ENCODE measurements at places on chromosomes 7 and 10.

GRCh38 chr10:121440461-121440860, 157.8 kb downstream of the FGFR2 start:
- no peak for DNase-seq

DNA sequence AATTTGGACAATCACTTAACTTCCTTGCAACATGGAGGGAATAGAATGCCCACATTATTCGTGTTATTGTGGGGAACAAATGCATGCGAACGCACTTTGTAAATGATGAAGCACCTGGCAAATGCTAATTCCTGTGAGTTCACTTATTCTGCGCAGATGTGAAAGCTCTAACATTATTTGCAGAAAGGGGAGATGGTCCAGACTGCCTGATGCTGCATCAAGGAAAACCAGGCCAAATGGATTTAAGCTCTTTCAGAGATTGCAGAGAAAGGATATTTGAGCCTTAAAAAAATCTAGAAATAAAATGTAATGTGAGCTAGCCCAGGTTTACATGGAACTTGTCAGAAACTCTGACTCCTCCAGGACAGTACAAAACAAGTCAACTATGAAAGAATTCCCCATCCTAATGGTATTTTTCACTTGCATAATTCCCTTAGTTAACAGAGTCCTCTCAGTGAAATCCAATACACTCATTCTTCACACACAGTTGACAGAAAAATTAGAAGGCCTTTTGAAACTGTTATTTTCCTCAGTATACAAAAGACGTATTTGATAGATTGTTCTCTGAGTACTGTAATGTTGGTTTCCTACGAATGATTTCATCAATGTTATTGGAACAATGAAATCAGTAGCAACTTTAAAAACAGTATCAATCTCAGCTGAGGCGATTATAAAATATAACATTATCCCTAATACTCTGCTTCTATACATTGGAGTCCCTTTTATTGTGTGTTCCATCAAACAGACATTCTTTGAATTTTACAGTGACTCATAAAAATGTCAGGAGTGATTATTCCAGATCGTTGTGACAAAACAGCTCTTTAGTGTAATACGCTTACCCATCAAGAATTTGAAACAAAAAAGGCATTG, 136.3 kb upstream of the ANK3 start:
- DNase-seq = peak; percentile 86

- DNase-seq = no peak
Observed at GRCh38 chr7:1697499-1698125, 27.5 kb downstream of the ELFN1 start.

- DNase-seq = no peak
Observed at GRCh38 chr10:49253340-49253906, 45.5 kb upstream of the C10orf71 start.

- DNase-seq = no peak
Observed at GRCh38 chr7:142785841-142786250, 15.1 kb downstream of the PRSS2 start.

GRCh38 chr7:143901332-143901667, 676 bp downstream of the TCAF1 start:
- no peak for DNase-seq

DNA sequence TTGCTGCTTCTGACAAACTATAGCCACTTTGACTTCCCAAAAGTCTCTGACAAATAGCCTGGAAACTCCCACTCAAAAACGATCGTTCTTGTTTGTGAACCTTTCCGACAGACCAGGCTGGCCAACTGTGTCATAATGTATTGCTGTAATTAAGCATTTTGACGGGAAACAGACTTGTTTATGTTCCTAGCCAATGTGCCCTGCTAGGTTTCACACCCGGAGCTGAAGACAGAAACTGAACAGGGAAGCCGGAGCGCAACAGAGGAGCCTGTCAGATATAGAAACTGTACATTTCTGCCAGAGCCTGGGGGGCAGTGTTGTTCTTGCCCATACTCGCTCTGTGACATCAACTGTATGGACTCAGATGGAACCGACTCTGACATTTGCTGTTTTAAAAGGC, 55.3 kb upstream of the C7orf33 start:
- DNase-seq = no peak

GRCh38 chr10:92574548-92575261, 812 bp upstream of the IDE start:
- peak; percentile 39 for DNase-seq

DNA sequence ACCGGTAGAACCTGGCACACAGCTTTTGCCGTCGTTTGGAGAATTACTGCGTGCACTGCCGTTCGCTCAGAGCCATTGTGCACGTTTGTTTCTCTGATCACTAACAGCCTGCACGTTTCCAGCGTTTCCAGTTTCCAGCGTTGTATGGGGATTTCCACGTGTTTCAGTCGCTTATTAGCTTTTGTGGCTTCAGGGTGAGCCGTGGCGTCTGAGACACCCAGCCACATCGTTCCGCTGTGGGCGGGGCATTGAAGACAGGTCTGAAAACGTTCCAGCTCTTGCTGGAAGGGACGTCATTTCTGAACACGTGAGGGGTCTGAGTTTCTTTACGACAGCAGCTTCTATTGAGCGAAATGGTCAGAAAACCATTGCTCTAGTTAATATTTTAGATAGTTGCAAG, 164.8 kb downstream of the DNAJB6 start:
- DNase-seq = no peak

DNA sequence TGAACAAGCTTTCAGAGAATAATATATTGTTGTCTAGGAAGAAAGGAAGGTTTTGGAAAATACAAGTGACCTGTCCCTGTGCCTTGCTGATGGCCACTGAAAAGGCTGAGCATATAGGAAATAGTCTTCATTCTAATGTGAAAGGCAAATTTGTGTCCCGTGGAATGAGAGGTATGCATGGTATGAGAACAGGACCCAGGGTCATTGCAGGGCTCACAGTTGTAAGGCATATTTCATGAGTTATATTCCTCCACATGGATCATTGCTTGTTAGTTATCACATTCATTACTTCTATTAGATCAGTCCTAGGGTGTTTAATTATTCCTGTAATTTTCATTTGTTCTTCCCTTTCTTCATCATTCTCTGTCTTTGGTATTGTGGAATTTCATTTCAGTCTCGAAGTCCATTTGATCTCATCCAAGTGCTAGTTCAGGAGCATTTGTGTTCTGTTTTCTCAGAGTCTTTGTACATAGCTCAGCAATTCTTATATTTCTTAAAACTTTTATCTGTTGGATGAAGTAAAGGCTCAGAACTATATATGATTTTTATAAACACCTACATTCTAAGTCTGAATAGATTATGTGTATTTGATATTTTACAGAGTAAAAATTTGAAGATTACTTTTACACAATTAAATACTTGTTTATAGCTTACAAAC, 39.4 kb upstream of the ARHGAP21 start:
- peak; percentile 4 for DNase-seq

DNA sequence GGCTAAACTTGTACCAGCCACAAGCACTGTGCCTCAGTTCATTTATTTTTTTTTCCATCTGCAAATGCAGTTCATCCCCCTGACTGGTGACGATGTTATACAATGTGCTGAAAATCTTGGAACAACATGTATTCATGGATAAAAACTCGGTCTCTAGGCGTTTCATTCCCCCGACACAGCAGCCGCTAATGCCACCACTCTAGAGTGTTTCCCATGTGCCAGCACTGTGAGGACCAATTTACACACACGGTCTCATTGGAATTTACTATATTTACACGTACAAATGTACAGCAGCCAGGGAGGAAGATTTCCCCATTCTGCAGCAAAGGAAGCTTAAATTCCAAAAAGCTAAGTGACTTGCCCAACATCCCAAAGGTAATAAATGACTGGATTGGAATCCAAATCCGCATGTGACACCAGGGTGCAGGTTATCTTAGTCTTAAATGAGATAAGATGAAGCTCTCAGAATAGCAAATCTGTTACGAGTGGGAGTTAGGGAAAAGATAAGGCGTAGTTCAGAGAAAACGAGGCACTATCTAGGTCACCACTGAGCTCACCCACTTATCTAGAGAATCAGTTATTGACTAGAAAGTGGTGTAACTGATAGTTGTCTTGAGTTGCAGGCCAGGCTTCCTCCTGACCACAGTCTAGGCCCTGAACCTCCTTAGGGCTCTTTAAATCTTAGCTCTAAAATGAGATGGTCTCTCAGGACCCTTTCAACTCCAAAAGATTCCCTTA, 36.7 kb downstream of the FAM107B start:
- DNase-seq = no peak

- no peak for DNase-seq
Observed at GRCh38 chr10:124380256-124380995, 38.3 kb downstream of the OAT start.

DNA sequence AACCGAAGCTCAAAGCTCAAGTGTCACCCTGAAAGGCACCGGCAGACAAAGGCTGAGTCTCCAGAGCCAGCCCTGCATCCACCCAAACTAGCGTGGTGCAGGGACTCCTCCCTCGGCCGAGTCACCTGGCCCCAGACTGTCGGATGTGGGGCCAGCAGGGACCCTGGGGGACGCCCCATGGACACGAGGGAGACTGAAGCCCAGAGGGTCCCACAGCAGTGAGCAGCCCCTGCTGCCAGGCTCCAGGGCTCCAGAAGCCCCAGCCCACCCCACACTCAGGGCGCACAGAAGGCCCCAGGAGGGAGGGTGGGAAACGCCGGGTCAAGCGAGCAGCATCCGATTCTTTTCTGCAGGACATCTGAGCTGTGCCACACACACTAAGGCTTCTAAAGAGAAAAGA, 20.2 kb downstream of the GPR146 start:
- DNase-seq = no peak

DNA sequence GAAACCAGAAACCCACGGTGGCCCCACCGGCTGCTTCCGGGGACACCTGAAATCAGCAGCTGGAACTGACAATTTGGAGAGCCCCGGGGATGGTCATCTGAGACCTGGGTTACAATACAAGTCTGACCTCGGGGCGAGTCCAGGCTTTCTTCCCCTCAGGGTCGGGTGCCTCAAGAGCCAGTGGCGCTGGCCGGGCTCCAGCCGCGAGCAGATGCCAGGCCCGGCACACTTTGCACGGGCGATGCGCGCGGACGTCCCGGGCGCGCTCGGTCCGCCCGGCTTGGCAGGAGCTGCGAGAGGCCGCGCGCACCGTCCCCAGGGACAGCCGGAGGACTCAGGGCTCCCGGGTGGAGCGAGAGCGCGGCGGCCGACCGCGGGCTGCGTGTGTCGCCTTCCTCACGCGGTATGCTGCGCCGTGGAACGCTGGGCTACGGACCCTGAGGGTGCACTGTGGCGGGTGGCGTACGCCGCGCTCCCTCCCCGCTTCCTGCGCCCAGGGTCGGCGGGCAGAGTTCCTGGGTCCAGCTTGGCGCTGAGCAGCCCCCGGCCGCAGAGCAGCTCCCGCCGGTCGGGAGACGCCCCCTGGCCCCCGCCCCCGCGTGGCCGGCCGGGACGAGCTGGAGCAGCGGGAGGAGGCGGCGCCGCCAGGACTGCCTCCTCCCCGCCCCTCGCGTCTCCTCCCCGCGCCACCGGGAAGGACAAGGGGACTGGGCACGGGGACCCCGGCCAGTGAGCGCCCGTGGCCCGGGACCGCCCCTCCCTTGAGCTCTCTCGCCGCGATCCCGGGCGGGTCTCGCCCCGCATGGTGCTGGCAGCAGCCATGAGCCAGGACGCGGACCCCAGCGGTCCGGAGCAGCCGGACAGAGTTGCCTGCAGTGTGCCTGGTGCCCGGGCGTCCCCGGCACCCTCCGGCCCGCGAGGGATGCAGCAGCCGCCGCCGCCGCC, at the start of gene RBM20:
Gene RBM20 (plus strand): TSS at position 684 of the 945 bp plus-strand sequence. CDS start 119 bp downstream, at position 803.
- DNase-seq = peak; percentile 11

- no peak for DNase-seq
Observed at GRCh38 chr10:80279146-80279545, 10.3 kb downstream of the MAT1A start.

DNA sequence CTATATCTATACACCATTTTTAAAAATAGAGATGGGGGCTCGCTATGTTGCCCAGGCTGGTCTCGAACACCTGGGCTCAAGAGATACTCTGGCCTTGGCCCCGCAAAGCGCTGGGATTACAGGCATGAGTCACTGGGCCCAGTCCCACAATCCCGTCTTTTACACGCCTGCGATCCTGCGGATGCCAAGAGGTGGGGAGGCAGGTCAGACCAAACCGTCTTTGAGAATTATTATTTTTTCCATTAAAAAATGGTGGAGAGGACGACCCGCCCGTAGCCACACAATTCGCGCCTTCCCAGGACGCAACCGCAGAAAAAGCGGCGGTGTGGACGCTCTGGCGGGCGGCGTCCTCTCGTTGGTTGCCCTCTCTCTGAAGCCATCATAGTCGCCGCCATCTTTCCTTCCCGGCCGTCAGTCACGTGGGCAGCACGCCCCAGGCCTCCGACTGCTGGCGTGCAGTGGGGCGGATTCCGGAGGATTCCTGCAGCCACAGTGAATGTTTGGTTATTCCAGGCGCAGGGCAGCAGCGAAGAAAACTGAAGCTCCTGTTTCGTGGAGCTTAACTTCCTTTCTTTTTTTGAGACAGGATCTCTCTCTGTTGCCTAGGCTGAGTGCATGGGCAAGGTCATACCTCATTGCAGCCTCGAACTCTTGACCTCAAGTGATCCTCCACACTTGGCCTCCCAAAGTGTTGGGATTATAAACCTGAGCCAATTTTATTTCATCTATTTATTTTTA, 9.9 kb upstream of the EPHB4 start:
- no peak for DNase-seq

GRCh38 chr10:3668966-3669330, 116.1 kb downstream of the KLF6 start:
- no peak for DNase-seq

DNA sequence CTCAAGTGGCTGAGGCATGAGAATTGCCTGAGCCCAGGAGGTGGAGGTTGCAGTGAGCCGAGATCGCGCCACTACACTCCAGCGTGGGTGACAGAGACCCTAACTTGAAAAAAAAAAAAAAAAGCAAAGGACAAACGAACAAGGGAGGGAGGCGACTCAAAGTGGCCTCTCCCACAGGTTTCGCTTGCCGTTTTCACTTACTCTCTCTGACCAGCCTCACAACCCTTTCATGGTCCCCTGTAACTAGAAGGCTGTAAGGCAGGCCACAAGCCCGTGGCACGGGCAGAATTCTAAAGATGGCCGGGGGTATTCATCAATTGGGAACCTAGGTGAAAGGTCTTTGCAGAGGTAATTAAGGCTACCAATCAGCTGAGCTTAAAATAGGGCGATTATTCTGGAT, 25.5 kb downstream of the GNA12 start:
- no peak for DNase-seq

- no peak for DNase-seq
Observed at GRCh38 chr10:102603946-102604345, 40.3 kb upstream of the TRIM8 start.
